ENCODE measurements at places on chromosomes 7 and 10.

- no peak for DNase-seq
Measured at GRCh38 chr10:112615269-112615668, 168.3 kb downstream of the VTI1A start.

GRCh38 chr10:126867567-126868365 is 37.5 kb upstream of the DOCK1 start:
- no peak for DNase-seq

- no peak for DNase-seq
Measured at GRCh38 chr10:91350651-91351081, 59.5 kb upstream of the HECTD2 start.

- DNase-seq: no peak
Measured at GRCh38 chr7:4794591-4795350, 19.3 kb downstream of the AP5Z1 start.

DNA sequence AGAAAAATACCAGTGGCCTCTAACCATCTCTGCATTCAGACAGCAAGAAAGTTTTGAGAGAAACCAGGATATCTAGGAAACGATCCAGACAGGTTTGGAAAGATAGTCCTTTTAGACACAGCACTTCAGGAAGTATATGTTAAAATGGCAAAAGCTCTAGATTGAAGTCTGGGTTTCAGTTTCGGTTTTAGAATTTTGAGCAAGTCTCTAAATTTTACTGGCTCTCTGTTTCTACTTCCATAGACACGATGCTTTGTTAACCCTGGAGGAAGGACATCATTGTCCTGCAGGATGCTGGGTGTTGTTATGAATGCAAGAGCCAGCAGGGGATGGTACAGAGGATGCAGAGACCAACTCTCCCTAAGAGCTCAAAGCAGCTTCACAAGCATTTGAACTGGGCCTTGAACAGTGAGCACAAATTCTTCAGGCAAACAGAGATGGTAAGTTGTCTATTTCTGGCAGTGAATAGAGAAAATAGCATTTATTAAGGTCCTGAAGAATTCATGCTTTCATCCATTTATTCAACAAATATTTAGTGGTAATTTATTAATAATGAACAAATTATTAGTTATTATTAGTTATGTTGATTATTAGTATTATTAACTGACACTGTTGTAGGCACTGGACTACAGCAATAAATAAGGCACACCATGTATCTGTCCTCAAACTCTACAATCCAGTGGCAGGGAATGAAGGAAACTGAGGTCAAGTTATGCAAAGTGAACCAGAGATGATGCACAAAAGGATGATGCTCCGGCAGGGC is 152.7 kb upstream of the NRP1 start:
- no peak for DNase-seq

- no peak for DNase-seq
Measured at GRCh38 chr7:47233996-47234395, 347.9 kb downstream of the TNS3 start.
